RWPE1 (cell line): ENCODE measurements at places on chromosomes 13 and 19.

- DNase-seq = no peak
These were observed 2.2 kb downstream of the KCNC3 start for GRCh38 chr19:50327013-50327412.

DNA sequence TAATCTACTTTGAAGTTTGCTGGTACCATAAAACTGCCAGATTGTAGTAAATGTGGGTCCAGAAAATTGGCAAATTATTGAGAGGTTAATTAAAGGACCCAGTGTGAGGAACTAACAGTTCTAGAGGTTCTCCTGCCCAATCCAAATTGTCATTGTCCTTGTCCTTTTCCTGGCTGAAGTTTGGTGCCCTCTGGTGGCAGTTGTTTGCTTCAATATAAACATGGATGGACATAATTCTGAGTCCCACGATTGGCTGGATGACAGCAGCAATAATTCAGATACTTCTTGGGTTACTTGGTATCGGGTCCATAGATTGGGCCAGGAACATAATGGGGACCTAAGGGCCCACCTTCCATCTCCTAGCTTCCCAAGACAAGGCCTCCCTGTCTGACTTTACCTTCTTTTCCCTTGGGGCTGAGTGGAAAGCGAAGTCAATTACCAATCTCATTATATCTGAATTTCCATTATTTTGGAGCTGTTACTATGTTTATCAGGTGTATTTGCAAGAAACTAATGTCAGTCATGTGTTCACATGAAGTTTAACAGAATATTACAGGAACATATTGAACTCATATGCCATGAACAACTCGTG is 33.8 kb upstream of the GARRE1 start:
- DNase-seq = peak; percentile 33

- peak; percentile 94 for DNase-seq
These were observed 173.6 kb downstream of the NUFIP1 start for GRCh38 chr13:44815623-44816022.

DNA sequence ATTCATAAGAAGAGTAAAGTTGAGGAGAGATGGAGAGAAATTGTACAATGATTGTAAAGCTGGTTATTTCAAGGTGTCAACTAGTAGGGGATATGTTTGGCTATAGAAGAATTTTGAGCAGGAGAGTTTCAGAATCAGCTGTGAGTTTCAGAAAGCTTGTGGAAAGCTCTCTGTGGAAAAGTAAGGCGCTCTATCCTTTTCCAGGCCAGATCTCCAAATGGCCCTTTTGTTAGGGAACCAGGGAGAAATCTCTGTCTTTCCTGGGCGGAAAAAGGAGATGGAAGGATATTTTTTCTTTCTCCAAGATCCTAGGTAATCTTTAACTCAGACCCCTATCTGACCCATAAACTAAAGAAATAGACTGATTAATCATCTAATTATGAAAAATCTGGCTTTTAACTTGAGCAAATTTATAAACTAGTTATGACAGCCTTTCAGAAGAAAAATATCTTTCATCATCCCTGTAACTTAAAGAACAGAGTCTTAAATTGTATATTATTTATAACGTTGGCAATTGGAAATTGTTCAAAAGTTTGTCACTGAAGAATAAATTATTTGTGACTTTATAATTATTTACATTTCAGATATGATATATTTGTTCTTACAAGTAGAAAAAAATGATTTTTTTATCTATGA is 34.5 kb downstream of the SPRY2 start:
- DNase-seq = no peak

GRCh38 chr13:94933230-94933751 is 220.9 kb upstream of the SOX21 start:
- DNase-seq = no peak

DNA sequence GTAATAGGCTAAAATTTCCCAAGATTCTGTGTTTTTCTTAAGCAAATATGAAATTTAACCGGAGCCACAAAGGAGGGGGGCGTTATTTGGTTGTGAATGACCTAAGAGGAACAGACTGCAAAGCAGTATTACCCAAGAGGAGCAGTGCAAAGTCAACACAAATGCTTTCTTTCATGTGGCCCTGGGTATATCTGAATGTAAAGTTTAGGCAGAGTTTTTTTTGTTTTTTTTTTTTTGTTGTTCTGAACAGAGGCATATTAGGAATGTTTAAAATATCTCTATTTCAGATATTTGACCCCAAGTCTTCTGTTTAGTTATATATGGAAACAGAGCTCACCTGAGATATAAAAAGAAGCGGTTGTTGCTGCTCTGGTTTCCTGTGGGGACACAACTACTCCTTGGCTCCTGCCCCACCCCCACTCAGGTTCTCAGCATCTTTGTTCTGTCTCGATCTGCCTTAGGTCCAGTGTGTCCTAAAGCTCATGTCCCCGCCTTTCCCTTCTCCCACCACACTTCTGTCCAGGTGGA is 220.7 kb downstream of the RFC3 start:
- DNase-seq = no peak

- no peak for DNase-seq
These were observed 51.3 kb upstream of the TSC22D1 start for GRCh38 chr13:44627441-44627840.

GRCh38 chr19:48896191-48896720 is 2.3 kb downstream of the TULP2 start:
- no peak for DNase-seq

DNA sequence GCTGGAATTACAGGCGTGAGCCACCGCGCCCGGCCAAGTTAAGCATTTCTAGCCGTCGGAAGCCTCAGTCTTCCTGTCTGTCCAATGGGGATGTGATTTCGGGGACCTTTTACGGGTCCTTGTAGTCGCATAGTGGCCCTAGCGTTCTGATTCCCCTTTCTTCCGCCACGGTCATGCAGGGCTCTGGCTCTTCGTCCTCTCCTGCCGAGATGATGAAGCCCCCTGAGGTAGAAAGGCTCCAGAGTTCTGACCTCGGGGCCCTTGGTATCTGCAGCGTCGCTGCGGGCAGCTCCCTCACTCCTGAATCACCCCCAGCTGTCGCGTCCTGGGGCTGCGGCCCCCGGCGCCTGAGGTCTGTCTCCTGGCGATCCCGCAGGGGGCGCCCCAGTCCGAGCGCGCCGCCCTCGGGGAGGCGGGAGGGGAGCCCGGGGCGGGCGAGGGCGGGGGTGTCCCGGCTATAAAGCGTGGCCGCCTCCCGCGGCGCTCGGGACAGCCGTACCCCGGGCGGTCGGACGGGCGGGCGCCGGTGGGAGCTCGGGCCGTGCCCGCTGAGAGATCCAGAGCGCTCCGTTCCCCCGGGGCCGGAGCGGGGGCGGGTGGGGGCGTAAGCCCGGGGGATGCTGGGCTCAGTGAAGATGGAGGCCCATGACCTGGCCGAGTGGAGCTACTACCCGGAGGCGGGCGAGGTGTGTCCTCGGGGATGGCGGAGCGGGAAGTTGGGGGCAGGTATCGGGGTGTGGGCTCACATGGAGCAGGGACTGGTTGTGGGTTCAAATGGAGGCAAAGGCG is at the start of gene FOXA3:
Gene FOXA3 (plus strand): TSS at position 487 of the 789 bp plus-strand sequence. CDS start 131 bp downstream, at position 618.
- DNase-seq = no peak

DNA sequence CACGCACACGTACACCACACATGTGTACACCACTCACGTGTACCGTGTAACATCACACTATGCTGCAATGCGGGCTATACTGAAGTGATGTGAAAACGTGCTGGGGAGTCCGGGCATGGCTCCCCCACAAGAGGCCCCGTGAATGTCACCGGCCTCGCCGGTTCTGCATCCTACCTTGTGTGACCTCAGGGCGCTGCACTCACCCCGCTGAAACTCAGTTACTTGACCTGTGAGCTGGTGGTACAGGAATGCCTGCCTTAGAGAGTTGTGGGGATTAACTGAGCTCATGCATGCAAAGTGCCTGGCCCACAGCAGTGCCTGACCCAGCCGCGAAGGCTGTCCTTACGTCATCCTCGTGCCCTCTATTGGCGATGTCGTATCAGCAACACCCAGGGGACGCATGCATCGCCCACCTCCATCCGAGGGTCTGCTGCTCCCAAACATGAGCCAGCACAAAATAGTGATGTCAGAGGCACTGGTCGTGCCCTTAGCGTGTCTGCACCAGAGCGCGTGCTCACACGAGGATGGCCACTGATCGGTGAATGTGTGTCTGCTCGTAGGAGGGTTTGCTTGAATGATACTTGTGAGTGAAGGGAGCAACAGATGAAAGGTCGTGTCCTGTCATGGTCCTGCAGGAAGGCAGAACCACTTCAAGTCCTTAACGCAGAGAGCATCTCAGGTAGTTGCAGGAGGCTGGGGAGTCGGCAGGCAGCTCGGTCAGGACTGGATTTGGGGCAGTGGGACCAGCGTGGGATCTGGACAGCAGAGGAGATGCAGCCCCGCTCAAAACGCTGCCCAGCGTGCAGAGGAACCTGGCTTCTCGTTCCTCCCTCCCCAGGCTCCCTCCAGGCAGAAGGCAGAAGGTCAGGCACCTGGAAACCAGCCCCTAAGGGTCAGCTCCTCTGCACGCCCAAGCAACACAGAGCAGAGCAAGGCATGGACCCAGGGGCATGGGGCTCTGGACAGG is 126.2 kb upstream of the SPACA7 start:
- no peak for DNase-seq

- no peak for DNase-seq
These were observed 959 bp upstream of the IGFL3 start for GRCh38 chr19:46125447-46125846.

DNA sequence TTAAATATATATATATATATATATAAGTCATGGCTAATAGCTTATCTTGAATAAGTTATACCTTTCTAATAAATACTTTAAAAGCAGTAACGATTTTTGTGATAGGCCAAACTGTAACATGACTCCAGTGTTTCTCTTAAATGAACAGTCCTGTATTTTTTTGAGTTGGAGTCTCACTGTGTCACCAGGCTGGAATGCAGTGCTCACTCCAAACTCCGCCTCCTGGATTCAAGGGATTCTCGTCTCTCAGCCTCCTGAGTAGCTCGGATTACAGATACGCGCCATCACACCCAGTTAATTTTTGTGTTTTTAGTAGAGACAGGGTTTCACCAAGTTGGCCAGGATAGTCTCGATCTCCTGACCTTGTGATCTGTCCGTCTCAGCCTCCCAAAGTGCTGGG is 814.2 kb upstream of the SLITRK5 start:
- no peak for DNase-seq

- DNase-seq = no peak
These were observed 29.2 kb upstream of the GARRE1 start for GRCh38 chr19:34224996-34225658.

- DNase-seq = no peak
These were observed 3.4 kb upstream of the JUND start for GRCh38 chr19:18284712-18285360.

GRCh38 chr13:113029487-113030258 is 60.7 kb downstream of the MCF2L start:
- DNase-seq = peak; percentile 41

DNA sequence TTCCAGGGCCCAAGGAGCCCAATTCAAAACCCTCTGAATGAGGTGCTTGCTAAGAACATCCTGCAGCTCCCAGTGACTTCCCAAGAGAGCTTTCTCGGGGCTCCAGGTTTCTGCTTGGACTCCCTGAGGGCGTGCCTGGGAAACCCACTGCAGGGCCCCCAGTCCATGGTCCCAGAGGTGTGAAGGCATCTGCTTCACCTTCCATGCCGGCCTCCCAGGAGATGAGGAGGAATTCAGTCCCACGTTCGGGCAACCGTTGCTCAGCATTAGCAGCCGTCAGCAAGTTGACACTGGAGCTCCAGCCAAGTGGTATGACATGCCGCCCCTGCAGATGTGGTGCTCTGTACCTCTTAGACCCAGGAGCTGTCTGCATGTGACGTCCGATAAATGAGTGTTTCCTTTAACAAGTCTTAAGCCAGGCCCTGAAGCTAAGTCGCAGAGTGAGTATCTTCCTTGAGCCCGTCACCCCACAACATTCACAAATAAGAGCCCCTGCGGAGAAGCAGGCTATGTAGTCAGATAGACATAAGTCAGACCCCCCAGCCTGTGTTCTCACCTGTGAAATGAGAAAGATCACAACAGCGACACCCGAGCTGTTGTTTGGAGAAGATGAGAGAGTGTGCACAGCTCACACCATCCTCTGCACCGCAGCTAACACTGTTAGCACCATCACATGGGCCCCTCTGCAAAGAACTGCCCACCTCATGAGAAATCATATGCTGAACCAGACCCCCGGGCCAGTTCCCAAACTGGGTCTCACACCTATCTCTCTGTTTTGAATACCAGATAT is 150.3 kb downstream of the KATNAL1 start:
- DNase-seq = no peak

DNA sequence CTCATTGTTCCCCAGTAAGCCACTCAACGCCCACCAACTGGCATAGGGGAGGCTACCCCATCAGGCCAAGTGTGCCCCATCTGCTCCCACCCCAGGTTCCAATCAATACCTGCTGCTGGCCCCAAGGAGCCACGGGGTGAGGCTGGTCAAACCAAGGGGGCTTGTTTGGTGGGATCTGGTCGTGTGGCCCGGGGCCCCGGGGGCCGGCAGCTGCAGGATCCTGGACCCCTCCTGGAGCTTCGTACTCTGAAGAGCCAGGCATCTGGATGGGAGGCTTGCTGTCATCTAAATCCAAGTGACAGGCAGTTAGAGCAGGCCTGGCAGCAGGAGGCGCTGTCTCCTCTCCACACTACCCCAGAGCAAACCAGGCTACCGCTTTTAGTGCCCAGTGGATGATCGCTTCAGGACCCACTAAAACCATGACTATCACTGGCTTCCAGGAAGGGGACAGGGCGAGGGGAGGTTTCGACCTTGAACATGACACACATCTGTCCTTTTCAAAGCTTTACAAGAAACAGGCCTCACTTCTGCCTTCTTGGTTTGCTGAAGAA is 14.2 kb downstream of the CHERP start:
- no peak for DNase-seq

GRCh38 chr13:102584434-102584833 is 12.4 kb upstream of the TPP2 start:
- no peak for DNase-seq

DNA sequence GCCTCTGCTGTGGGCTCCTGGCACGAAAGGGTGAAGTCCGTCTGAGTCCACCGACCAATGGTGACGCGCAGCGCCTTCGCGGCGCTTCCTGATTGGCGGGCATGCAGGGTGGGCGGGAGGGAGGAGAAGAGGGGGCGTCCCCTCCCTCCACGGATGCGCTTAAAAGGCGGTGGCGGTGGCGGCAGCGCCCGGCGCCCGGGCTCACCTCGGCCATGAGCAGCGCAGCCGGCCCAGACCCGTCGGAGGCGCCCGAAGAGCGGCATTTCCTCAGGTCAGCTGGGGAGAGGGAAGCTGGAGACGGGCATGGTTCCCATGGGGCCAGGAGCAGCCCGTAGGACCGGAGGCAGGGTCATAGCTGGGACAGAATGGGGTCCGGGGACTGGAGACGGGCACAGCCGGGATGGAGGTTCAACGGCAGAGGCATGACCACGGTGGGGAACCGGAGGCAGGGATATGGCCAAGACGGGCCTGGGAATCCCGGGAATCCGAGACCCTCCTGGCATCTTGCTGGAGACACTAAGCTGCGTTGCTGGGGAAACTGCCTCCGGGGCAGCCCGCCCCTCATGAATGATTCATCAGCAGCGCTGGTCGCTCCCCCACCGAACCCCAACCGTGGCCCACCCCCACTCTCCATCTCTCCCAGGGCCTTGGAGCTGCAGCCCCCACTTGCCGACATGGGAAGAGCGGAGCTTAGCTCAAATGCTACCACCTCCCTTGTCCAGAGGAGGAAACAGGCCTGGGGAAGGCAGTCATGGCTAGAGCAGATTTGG is at the start of gene YJEFN3:
Gene YJEFN3 (plus strand): TSS at position 191 of the 770 bp plus-strand sequence. CDS start 22 bp downstream, at position 213.
- no peak for DNase-seq

- DNase-seq = no peak
These were observed 23.4 kb upstream of the ZNF561 start for GRCh38 chr19:9644472-9644871.

GRCh38 chr13:97522243-97522642 is 88.3 kb downstream of the RAP2A start:
- no peak for DNase-seq
